ENCODE measurements at places on chromosomes 6 and 20.

GRCh38 chr6:113570641-113571040 is 286.5 kb upstream of the MARCKS start:
- DNase-seq, result peak; percentile 43

DNA sequence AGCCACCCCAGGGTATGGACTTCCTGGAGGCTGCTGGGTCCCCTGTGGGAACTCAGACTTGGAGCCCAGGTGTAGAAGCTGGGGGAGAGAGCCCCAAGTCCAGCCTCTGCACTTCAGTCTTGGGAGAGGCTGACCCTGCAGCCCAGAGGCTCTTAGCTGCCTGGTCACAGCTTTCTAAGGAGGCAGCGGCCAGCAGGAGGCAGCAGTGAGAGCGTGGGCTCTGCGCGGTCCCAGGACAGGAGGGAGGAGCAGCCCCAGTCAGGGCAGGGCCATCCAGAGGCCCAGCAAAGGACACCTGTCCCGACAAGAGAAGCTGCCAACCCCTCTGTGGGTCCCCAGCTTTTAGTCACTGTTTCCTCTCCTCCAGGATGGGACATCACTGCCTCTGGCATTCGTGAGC is 9.4 kb downstream of the TREML2 start:
- peak; percentile 40 for DNase-seq

GRCh38 chr20:4721719-4722118 is at the start of gene PRND:
Gene PRND, plus strand, starts transcription at chr20:4721909. Its CDS starts 2,643 bp downstream, at chr20:4724552.
- no peak for DNase-seq

- no peak for DNase-seq
Measured at GRCh38 chr6:74650668-74651067, 555.2 kb downstream of the COL12A1 start.

- DNase-seq, result no peak
Measured at GRCh38 chr20:24906806-24907205, 42.3 kb upstream of the CST7 start.

- DNase-seq, result no peak
Measured at GRCh38 chr20:51886891-51887608, 84.7 kb upstream of the SALL4 start.

DNA sequence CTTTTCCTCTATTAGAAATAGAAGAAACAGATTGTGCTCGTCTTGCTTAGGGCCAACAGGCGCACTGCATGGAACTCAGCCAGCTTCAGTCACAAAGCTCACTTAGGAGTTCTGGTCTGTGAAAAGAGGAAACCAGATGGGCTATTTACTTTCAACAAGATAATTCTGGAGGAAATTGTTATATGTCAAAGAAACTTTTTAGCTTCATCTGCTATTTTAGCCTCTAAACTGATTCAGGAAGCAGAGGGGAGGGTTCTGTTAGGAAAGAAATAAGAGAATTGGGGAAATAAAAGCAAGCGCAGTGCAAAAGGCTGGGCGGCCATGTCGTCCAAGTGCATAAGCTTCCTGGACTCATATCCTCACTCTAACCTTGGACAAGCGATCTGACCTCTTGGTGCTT is 21.3 kb downstream of the PRKN start:
- peak; percentile 92 for DNase-seq

All from muscle of back (tissue), 13 donors.